ENCODE measurements at places on chromosomes 7 and 10.
A peak's percentile ranks its signal among the peaks of the same experiment; 100 is the strongest.

GRCh38 chr10:110512461-110513187, 14.9 kb downstream of the DUSP5 start:
- peak; percentile 56 for DNase-seq

DNA sequence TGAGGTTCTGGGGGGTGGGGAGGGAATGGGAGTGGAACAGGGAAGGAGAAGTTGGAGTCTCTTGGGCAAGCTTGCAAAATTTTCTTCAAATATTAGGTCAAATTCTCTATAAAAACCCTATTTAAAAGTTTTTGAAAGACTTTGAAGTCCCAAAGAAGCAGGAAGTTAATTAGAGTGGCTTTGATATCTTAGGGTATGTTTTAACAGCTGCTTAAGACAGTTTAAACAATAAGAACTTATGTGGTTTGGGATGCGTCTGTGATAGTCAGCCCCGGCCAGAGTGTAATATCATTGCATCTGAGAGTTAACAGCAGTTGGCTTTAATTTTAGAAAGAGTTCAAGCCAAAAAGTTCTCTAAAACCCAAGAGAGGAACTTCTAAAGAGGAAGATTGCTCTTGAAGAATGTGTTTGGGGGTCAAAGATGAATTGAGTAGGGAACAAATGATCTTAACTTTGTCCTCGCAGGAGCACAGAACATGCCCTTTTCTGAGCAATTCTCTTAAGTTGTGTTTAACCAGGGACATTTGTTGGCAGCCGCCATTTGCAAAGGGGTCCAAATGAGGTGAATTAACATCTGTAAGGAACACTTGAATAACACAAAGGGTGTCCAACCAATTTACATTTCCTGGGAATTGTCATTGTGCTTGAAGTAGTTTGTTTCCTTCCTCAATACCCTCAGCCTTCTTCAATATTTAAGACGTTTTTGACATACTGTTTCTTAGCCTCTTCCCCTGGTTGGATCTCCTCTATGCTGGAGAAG, 182.4 kb downstream of the PTEN start:
- no peak for DNase-seq

DNA sequence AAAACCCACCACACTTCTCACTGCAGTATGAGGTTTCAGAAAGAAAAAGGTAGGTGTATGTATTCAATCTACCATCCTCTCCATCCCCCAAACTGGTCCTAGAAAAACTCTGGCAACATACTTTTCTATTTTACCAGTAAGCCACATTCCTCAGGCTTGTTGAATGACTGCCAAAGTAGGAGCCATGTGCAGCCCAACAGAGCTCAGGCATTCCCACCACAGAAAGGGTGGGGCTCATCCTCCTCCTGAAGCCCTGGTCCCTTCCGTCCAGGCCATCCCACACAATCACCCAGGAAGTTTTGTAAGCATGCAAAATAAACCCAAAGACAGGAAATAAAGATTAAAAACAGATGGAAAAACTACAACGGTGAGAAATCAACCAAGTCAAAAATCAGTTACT, 57.2 kb downstream of the MAD1L1 start:
- no peak for DNase-seq

GRCh38 chr7:157271991-157272324, 64.8 kb upstream of the DNAJB6 start:
- no peak for DNase-seq

DNA sequence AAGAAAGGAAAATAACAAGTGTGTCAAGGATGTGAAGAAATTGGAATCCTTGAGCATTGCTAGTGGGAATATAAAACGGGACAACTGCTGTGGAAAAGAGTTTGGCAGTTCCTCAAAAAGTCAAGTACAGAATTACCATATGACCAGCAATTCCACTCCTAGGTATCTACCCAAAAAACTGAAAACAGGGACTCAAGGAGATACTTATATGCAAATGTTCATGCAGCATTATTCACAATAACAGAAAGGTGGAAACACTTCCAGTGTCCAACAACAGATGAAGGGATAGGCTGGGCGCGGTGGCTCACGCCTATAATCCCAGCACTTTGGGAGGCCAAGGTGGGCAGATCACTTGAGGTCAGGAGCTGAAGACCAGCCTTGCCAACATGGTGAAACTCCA, 33.5 kb downstream of the HSPA12A start:
- no peak for DNase-seq

- DNase-seq: no peak
These were observed 101.2 kb upstream of the MKLN1 start for GRCh38 chr7:131226514-131226865.

DNA sequence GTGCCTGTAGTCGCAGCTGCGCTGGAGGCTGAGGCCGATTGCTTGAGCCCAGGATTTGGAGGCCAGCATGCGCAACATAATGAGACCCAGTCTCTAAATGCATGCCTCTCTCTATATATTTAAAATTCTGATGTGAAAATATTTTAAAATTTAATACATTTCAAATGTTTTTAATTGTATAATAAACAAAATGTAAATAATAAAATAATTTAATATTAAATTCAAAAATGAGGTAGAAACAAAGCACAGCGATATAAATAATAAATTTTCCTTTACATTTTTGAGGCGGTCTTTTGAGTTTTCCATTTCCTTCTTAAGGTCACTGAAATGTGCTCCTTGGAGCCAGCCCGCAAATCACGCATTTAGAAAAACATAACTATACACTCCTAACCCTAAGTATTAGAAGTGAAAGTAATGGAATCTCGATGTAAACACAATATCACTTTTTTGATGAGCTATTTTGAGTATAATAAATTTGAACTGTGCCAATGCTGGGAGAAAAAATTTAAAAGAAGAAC, 523 bp upstream of the CDK1 start:
- no peak for DNase-seq

Data from stimulated activated CD4-positive, alpha-beta T cell treated with anti-CD3 and anti-CD28 coated beads, Interleukin-15, amount 100 ng/mL, for 48 hours (primary cell).